ENCODE measurements at places on chromosomes 16 and 17. TPM values are rescaled to one million over a fixed set of nuclear protein-coding genes. Genes with fewer than 3 reads are reported as not detected.
A peak's percentile ranks its signal among the peaks of the same experiment; 100 is the strongest.

DNA sequence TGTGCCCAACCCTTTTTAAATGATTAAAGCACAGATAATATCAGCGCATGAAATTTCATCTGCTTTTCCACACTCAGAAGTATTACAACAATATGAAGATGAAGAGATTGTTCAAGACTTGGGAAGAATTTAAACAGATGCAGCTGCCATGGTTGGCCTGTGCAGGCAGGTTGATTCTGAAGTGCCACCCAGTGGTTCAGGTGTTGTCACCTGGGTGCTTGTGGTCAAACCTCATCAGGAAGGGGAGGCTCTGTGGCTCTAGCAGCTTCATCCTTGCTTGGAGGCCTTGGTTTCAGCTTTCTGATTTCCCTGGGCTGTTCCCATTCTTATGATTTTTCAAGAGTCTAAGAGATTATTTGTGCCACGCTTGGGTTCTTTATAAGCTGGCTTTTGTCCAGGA, 22.2 kb upstream of the CLEC18C start:
- no peak for DNase-seq

GRCh38 chr17:79909121-79909520, 69.9 kb upstream of the CBX4 start:
- DNase-seq = no peak

DNA sequence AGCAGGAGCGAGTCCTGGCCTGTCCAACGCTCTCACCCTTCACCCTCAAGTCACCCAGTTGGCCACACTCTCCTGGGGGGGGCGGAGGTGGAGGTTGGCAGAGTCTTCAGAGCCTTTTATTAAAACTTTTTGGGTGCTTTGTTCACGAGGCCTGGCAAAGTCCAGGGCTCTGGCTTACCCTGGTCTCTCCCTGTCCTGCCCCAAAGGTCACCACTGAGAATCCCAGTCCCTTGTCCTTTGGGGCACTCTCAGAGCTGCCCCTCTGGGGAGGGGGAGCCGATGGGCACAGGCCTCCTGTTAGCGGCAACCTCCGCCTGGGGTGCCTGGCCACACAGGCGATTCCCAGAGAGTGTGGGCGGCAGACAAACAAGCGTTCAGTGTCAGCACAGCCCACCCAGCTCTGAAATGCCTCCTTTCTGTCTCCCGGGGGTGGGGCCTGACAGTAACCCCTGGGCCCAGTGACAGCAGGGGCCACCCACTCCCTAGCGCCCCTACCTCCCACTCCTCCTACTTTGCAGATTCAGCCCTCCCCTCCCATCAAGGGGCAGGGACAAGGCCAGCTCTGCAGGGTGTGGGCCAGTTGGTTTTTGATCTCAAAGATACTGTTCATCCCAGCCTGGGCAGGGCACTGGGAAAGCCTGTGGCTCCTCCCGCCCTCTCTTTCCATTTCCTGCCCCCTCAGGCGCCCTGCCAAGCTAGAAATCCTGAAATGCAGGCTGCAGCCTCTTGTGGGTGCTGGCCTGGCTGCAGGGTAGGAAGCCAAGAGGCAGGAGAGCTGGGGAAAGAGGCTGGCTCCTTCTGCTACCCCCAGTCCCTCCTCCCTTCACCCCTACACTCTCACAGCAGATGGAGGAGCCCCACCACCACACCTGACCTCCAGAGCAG, 36.6 kb upstream of the EMP2 start:
- no peak for DNase-seq

- DNase-seq = no peak
Observed at GRCh38 chr17:27743281-27743885, 56.9 kb downstream of the NOS2 start.

- no peak for DNase-seq
Observed at GRCh38 chr16:82585675-82586074, 41.1 kb upstream of the CDH13 start.

DNA sequence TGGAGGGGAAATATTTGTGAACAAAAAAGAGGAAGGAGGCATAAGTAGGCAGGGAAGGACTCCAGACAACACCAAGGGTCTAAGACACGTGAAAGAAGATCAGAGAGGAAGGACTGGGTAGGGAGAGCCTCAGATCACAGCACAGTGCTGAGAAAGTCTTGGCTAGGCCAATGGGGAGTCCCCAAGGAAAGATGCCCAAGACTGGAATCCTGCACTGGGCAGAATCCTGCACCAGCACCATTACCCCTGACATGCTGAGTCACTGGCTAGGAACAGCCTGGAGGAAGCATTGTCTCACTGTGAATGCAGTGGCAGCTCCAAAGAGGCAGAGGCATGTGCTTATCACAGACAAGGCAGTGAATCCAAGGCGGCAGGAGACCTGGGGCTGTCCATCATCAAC, 19.2 kb downstream of the CLEC19A start:
- no peak for DNase-seq

DNA sequence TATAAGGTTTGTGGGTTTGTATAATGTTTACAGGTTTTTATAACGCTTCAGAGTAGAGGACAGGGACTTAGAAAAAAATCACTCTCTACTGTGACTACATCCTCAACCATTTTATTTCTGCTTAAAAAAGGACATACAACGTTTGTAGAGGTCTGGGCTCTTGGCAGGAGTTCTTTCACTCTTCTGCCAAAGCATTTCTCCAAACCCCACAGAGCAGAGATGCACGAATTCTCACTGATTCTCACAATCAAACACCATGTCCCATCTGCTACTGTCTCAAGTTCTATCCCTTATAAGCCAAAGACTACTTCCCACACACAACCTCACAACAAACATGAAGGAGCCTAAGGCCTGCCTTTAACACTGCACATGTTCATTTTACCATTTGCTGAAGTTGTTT, 7.0 kb upstream of the ANKFY1 start:
- no peak for DNase-seq

DNA sequence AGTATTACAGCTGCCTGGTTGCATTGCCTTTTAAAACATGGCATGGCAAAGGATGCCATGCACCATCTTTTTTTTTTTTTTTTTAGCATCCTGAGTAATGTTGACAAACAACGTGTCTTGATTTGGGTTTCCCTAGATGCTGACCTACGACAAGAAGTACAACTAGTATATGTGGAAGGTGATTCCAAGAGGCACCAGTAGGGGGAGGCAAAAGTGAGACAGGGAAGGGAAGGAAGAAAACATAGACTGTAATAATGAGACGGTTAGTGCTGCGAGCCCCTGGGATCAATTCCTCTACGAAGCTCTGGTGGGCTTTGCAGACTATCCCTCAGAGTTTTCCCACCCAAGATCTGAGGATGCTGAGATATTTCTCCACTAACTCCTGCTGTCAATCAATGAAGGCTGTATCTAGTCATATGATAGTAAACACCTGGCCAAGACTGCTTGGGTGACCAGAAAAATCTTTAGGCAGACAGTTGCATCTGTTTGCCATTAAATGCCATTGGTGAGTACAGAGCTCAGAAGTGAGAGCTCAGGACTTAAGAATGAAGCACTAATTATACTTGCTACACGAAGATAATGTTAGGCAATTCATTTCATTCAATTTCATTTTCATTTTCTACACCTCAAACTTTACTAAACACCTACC, 458.6 kb upstream of the GOT2 start:
- DNase-seq = peak; percentile 67

- peak; percentile 77 for DNase-seq
Observed at GRCh38 chr17:55295411-55296170, 30.8 kb downstream of the HLF start.

DNA sequence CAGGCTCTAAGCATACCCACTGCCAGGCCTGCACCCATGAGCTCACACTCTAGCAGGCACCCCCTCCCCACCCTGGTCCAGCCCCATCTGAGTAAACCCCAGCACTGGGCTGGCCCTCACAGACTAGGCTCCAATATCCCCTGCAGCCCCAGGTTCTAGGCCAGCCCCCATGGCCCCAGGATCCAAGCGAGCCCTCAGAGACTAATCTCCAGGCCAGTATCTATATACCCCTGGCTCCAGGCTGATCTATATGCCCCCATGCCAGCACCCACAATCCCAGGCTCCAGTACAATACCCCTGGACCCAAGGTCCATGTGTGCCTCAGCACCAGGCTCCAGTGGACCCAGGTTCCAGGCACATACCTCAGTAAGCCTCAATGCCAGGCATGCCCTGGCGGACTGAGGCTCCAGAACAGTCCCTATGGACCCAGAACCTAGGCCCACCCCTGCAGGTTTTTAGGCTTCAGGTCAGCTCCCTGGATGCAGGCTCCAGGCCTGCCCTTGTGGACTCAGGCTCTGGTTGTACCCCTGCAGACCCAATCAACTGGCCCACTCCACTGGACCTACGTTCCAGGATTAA, 38.5 kb downstream of the POLR3E start:
- no peak for DNase-seq

GRCh38 chr17:79988185-79988971, 47.3 kb downstream of the TBC1D16 start:
- peak; percentile 80 for DNase-seq

GRCh38 chr16:79752396-79752795, 151.9 kb upstream of the MAF start:
- no peak for DNase-seq

- no peak for DNase-seq
Observed at GRCh38 chr17:49871211-49871610, 23.3 kb upstream of the TAC4 start.

DNA sequence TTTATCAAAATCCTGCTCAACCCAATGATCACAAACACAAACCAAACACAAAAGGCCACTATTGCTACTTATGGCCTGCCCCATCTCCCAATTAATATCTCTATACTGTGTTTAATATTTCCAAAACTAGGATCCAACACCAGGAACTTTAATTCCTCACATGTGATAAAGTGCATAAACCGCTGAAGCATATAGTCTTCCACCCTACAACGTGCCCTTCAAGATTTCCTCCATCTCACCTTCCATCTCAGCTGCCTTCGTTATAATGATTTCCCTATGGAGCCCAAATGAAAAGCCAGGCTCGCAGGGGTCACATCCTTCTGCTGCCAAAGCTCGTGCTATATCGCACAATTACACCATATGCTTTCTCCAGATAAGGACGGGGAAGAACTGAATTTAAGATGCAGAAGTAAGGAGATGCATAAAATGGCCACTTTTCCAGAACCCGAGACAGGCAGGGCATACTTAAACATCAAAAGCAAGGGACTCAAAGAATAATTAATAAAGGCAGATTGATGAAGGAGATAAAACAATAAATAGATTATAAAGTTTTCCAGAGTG, 1.8 kb downstream of the MYH10 start:
- DNase-seq = peak; percentile 41

DNA sequence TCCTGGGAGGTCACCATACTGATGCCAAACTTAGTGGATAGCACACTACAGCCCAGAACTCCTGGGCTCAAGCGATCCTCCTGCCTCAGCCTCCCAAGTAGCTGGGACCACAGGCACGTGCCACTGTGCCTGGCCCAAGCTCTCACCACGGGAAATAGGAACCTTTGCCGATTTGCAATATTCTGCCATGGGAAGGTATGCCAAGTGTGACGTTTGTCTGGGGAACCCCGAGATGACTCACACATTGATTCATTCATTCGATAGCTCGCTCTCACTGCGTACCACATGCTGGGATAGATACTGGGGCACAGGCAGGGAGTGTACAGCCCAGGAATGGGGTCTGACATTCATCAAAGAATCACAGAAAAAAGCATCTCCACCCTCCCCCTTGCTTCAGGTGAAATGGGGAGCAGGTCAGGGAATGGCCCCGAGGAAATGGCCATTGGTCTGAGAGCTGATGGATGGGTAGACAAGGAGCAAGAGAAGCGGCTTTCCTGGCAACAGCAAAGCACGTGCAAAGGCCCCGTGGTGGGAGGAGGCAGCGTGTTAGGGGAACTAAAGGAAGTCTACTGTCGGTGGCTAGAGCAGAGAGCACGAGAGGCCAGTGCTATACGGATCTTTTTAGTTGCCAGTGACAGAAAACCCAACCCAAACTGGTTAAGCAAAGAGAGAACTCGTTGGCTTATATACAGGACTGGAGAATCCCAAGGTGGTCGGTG, 44.1 kb downstream of the DNAH17 start:
- peak; percentile 59 for DNase-seq

DNA sequence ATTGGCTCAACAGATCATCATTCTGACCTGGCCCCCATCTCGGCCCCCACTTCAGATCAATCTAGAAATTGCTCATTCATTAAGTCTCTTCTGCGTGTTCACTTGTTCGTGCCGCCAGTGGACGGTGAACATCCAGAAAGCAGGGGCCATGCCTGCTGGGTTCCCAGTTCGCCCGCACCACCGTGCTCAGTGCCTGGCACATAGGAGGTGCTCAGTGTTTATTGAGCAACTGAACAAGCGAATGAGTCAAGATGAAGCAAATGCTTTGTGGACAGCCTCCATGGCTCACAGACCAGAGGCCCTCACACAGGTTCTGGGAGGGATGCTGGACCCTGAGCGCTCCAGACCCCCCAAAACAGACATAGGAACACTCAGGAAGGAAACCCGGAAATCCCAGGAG, 13.9 kb downstream of the BEAN1 start:
- DNase-seq = no peak

- no peak for DNase-seq
Observed at GRCh38 chr16:49127103-49127502, 154.5 kb downstream of the CBLN1 start.

GRCh38 chr17:32909787-32910369, 18.1 kb upstream of the TMEM98 start:
- peak; percentile 94 for DNase-seq

GRCh38 chr16:82623241-82623640, 3.5 kb upstream of the CDH13 start:
- DNase-seq = no peak

GRCh38 chr17:38451030-38451839, 23.0 kb downstream of the ARHGAP23 start:
- DNase-seq = peak; percentile 91

GRCh38 chr16:14345512-14346115, 274.5 kb downstream of the MRTFB start:
- DNase-seq = no peak

DNA sequence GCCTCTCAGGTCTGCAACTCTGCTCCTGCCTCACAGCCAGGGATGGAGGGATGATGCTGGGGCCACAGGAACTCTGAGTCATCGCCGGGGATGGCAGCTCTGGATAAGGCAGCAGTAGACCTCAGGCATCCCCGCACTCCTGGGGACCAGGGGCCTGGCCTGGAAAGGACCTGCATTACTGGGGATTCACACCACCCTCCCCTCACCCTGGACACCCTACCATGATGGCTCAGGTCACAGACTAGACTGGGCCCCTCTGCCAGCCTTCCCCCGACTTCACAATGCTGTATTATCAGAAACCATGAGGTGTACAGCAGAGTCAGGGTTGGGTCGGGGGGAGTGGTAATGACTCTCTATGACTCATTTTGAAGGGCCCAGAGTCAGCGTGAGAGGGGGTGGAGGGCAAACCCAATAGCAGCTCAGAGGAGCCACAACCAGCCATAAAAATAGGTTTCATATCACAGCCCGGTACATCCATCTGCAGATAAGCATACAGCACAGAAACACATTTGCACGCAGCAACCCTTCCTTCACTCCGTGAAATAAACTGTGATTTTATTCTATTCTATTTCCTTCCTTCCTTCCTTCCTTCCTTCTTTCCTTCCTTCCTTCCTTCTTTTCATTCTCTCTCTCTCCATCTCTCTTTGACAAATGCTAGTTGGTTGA, 28.8 kb downstream of the DYNLRB2 start:
- no peak for DNase-seq

The TOM1L1 gene
- total RNA-seq = 0.70 TPM

The CDRT4 gene
- total RNA-seq = 0.93 TPM

The KRT39 gene
- total RNA-seq = not detected

The TCAP gene
- 0.60 TPM for total RNA-seq

The IL32 gene
- 133 TPM for total RNA-seq

The PLCD3 gene
- 51.4 TPM for total RNA-seq

The AATK gene
- total RNA-seq = 4.1 TPM

The CDH3 gene
- 0.19 TPM for total RNA-seq

The HOXB6 gene
- 11.9 TPM for total RNA-seq

The CACNG1 gene
- total RNA-seq = not detected

The LAT gene
- 0.68 TPM for total RNA-seq

The PPP1R27 gene
- total RNA-seq = not detected

The CCL14 gene
- 24.2 TPM for total RNA-seq
